ENCODE measurements at places on chromosomes 4 and X.

GRCh38 chr4:113621633-113622032 is 139.9 kb downstream of the CAMK2D start:
- no peak for DNase-seq

DNA sequence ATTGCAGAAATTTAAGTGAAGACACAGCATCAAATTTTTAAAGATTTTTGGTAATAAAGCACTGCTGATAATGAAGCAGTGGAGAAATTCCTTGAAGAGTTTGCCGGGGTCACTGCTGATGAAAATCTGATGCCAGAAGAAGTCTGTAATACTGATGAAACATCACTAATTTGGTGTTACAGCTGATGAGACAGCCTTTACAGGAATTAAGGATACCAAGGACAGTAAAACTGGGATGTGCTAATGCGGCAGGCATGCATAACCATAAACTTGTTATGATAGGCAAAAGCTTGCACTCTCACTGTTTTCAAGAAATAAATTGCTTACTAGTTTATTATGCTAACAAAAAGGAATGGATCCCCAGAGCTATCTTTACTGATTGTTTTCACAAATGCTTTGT is 52.9 kb upstream of the VEGFC start:
- no peak for DNase-seq

GRCh38 chr4:40763228-40763716 is 13.5 kb downstream of the NSUN7 start:
- no peak for DNase-seq

GRCh38 chrX:78710171-78710570 is 37.3 kb upstream of the LPAR4 start:
- DNase-seq, result no peak

GRCh38 chr4:153243468-153243867 is 39.2 kb downstream of the TRIM2 start:
- no peak for DNase-seq

DNA sequence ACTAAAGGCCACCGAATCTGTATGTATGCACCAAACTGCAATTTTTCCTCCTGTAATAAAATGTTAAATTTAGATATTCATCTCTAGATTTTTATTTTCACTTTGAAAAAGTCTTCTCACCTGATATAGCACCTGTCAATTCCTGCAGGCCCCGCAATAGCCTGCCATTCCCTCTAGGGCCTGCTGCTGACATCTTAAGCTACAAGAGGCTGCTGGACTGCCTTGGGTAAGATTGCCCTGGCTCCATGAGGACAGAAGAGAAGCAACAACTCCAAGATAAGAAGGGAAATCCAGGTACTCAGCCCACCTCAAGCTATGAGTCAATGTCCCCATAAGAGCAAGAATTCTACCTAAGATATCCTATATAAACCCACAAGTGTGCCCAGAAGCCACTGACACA is 230.2 kb upstream of the AGTR2 start:
- no peak for DNase-seq

GRCh38 chrX:70826715-70827114 is 81.8 kb downstream of the TEX11 start:
- DNase-seq, result no peak

GRCh38 chr4:73663576-73663975 is 43.3 kb upstream of the RASSF6 start:
- no peak for DNase-seq

DNA sequence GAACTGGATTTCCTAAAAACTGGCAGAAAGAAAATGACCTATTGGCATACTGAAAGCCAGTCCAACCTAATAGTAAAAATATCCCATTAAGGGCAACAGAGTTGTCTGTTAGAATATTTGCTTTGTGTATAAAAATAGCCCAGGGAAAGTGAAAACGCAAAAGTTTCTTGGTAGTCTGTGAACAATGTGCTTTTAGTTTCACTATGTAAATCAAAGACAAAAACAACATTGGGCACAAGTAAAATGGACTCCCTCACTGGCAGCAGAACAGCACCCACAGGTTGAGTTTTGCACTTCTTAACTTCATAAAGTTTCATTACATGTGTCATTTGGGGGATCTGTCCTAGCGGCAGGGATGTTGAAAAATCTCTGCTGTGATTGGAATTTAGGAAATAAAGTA is 4.3 kb upstream of the FGG start:
- no peak for DNase-seq

- no peak for DNase-seq
Measured at GRCh38 chr4:77959566-77960338, 97.1 kb downstream of the MRPL1 start.

- no peak for DNase-seq
Measured at GRCh38 chrX:53481093-53481492, 46.9 kb upstream of the HSD17B10 start.

GRCh38 chr4:153090181-153090580 is 114.1 kb upstream of the TRIM2 start:
- DNase-seq, result no peak

DNA sequence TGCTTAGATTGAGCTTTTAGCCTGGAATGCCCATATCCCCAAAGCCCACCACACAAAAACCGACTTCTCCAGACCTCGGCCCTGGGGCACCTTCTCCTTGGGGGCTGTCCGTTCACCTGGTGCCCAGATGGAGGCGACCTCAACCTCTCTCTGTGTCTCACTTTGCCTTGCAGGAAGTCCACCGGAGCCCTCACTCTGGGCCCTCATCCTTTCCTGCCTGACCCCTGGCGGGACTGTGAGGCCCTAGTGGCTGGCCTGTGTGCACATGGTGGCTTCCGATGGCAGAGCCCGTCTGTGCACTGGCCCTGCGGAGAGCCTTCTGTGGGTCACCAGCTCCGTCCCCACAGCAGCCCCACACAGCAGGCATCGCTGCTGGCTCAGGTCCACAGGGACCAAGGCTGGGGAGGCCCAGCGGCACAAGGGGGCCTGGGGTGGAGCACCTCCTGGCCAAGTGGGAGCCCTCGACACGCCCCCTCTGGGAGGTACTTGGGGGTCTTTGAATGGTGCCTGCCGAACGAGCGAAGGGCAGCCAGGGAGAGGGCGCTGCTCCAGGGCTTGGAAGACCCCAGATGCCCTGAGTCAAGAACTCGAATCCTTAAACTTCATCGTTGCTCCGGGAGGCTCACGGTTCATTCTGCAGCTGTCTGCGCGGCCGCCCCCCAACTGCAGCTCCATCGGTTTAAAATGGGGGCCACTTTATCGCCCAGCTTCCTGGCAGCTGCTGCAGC is 97.2 kb upstream of the ADRA2C start:
- no peak for DNase-seq

DNA sequence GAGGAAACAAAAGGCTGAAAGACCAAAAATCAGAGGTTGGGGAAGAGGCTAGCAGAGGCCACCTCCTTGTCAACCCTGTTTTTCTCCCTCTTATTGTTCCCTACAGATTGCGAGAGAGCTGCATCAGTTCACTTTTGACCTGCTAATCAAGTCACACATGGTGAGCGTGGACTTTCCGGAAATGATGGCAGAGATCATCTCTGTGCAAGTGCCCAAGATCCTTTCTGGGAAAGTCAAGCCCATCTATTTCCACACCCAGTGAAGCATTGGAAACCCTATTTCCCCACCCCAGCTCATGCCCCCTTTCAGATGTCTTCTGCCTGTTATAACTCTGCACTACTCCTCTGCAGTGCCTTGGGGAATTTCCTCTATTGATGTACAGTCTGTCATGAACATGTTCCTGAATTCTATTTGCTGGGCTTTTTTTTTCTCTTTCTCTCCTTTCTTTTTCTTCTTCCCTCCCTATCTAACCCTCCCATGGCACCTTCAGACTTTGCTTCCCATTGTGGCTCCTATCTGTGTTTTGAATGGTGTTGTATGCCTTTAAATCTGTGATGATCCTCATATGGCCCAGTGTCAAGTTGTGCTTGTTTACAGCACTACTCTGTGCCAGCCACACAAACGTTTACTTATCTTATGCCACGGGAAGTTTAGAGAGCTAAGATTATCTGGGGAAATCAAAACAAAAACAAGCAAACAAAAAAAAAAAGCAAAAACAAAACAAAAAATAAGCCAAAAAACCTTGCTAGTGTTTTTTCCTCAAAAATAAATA is 179.9 kb downstream of the AR start:
- DNase-seq, result no peak

- DNase-seq, result no peak
Measured at GRCh38 chrX:104679175-104679574, 113.2 kb downstream of the IL1RAPL2 start.

DNA sequence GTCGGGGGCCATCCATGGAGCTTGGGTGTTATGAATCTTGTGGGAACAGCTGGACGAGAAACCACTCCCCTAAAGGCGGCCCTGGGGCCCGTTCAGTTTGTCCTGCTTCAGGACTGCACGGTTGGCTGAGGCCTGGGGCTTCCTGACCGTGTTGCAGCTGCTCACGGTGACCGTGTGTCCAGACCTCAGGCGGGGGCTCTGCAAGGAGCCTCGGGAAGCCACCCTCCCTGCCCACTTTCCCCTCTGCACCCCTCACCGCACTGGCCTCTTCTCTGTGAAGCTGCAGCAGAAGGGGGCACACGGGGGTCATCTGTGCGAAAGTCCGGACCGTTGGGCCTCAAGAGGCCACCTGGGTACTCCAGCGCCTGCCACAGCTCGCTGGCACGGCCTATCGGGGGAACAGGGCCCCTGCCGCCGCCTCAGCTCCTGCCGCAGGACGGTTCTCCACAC is 29.4 kb downstream of the UVSSA start:
- no peak for DNase-seq

DNA sequence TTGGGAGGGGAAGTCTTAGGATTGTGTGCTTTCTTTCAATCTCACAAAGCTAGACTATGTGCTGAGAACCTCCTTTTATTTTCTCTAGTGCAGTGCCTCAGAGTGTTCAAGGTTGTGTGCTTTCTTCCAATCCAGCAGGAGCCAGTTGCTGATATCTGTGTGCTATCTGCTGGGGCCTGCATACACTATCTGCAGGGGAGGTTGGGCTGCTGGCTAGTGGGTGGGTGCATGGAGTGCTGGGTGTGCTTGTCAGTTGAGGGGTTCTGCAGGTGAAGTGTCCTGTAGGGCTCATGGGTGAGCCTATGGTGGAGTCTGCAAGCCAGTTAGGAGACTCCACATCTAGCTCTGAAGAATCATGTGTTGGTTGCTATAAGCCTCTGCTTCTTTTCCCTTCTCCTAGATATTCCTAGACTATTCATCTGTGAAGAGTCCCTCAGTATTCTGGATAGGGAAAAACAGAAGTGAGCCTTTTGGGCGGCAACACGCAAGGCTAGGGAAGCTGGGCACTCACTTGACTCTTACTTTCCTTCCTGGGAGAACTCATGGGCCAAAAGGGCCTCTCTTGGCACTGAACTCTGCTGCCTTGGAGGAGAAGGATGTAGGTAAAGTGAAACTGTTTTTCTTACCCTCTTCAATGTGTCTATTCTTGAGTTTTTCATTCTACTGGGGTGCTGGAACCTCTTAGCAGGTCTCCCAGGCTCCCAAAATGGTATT is 8.0 kb upstream of the CISD2 start:
- no peak for DNase-seq

DNA sequence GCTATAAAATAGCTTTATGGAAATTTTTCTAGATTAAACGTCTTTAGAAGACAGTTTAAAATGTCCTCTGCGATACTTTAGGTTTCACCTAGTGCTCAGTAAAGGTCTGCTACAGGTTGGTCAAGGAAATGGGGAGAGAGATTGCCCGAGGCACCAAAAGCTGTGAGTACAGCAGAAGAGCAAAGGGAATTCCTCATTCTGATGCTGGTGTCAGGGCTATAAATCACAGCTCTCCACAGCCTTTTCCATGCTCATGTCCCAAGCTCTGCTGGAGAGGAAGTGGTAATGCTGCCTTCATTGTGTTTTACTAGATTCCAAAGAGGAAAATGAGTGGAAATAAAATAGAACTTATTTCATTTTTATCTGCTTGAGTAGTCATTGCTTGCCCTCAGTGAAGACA is 2060.4 kb downstream of the ARAP2 start:
- no peak for DNase-seq

- DNase-seq, result no peak
Measured at GRCh38 chrX:18146954-18147353, 73.7 kb downstream of the BEND2 start.

GRCh38 chrX:44828008-44828605 is 15.7 kb upstream of the DUSP21 start:
- DNase-seq, result no peak

- DNase-seq, result no peak
Measured at GRCh38 chr4:41744572-41745291, 3.8 kb downstream of the PHOX2B start.

GRCh38 chr4:40412866-40413795 is 78.0 kb downstream of the CHRNA9 start:
- DNase-seq, result no peak

DNA sequence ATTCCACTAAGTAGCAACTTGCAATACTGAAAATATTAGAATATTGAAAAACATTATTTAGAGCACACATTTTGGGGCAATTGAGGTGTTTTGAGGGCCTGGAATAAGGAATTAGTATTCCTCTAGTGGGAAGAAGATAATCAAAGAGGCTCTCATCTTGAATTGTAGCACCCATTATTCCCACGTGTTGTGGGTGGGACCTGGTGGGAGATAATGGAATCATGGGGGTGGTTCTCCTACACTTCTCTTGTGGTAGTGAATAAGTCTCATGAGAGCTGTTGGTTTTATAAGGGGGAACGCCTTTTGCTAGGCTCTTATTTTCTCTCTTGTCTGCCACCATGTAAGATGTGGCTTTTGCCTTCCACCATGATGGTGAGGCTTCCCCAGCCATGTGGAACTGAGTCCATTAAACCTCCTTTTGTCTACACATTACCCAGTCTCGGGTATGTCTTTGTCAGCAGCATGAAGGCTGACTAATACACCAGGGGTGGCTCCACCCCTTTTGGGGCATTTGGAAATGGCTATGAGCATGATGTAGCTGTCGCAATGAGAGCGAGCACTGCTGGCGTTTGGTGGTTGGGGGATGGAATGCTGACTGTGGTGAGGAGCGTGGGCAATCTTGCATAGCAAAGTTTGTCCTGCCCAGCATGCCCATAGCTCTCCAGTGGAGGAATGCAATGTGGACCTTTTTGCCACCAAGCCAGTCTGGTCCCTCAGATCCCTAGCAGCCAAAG is 308.2 kb downstream of the FRMPD4 start:
- no peak for DNase-seq

- DNase-seq, result no peak
Measured at GRCh38 chr4:173247321-173247720, 78.7 kb downstream of the GALNT7 start.

DNA sequence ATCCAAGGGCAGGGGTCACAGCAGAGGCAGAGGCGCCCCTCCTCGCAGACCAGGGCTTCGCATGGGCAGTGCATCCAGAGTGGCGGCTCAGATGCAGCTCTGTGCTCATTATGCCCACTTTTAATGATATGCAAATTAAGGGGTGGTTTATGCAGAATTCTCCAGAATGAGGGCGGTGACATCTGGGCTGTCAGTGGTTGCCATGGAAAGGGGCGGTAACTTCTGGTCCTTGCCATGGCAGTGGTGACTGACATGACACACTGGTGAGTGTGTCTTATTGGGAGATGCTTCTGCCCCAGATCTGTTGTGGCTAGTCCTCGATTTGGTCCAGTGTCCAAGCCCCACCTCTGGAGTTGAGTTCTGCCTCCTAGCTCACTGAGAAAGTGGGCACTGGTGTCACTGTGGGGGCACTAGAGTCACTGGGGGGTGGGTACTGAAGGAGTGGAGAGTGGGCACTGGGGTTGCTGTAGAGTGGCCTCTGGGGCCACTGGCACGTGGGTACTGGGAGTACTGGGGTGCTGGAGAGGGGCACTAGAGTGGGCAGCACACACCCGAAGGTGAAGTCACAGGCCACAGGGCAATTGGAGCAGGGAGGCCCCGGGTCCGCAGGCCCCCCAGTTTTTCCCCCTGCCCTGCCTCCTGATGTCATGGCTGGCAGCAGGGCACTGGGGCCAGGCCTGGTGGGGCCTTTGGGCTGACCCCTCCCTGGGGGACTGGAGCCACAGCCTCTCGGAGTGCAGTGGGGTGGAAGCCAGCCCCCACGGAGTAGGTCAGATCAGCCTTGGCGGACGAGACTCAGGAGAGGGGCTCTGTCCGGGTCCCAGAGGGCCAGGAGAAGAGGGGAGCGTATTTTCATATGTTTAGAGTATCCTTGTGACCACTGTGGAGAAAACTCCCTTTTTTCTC is 98.6 kb upstream of the NKX1-1 start:
- no peak for DNase-seq
